ENCODE measurements at places on chromosomes 5 and 9.

- DNase-seq, result no peak
Measured at GRCh38 chr5:66993448-66993847, 203.2 kb downstream of the CD180 start.

DNA sequence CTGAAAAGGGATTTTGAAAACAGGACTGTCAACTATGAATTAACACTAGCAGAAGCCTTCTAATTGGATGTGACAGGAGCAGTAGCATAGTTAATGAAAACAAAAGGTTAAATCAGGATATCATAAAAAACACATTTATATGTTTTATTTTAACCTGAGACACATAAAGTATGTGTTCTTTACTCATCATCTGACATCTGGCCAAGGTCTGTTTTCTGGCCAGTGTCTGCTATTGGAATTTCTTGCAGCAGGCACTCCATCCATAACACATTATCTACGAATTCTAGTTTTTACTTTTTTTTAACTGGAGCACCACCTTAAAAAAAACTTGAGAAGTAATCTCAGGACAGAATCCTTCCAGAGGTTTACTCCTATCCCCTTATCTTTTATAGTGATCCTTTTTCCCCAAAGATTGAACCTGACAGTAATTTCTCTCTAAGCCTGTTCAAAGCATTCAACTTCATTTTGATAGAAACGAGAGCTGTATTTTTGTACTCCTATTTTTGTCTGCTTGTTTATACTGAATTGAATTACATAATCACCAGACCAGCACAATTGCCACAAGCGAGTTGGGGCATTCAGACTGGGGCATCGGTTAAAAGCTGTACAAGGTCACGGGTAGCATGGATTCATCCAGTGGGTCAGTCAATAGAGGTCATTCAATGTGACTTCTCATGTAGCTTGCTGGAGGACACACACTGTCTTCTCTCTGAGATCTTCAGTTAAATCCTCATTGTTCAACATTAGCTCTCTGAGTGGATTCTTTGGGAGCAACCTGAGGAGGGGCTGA lies 205.6 kb upstream of the CLINT1 start:
- DNase-seq, result no peak

DNA sequence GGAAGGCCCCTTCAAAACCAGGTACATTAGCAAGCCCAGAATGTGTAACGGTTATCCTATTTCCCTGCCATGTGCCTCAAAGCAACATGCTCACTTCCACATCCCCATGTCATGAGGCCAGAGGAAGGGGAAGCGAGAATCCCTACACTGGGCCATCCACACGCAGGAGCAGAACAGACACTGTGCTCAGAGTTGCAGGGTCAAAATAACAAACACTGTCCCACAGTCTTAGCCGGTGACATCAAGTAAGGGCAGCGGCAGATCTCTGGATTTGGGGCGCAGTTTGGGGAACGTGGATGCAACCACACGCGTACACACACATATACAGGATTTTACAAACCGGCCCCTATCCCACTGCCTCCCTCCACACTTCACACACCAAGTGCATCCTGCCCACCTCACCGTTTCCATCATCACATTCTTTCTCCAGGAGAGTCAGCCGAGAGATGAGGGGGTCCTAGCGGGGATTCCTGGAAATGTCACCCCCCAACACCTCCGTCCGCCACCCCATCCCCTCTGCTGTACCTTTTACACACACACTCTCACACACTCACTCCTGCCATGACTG lies 776 bp downstream of the APBA1 start:
- no peak for DNase-seq

DNA sequence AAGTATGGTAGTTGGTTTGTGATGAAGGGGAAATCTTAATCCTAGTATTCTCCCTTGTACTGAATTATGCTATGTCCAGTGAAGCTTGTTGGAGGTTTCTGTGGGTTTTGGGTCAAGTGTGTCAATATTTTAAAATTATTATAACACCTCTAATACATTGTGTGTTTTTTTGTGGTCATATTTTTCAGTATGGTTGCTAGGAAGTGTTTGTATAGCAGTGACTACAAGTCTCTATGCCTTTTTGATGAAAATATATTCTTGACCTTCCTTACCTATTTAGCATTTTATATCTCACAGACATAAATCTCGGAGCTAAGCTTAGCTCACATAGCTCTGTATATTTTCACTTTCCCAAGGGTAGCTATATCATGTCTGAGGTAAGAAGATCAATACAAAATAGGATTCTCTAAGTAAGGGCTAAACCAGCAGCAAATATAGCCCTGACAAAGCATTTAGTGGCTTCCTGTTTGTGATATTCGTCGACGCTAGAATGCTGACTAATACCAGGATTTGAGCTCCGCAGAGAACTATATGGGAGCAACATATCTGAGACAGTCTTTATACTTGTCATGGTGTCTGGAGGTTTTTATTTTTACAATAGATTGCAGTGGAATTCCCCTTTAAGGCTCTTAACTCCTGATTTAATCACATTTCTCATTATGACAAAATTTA lies 82.3 kb downstream of the MACIR start:
- no peak for DNase-seq

DNA sequence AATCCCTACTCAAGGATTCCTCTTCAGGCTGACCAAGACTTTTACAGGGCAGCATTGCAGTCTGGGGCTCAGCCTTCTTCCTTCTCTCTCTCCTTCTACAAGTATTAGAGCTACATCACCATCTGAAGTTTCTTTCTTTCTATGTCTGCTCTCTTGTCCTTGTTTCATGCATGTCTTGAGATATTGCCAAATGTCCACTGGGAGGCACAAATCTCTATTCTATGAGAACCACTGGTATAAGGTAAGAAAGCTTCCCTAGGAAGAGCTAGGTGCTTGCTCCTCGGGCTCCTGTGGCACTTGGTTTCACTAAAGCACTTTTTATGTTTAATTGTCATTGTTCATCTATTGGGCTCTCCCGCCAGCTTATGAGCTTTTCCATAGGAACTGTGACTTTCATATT lies 289.2 kb upstream of the PCSK5 start:
- DNase-seq, result no peak

DNA sequence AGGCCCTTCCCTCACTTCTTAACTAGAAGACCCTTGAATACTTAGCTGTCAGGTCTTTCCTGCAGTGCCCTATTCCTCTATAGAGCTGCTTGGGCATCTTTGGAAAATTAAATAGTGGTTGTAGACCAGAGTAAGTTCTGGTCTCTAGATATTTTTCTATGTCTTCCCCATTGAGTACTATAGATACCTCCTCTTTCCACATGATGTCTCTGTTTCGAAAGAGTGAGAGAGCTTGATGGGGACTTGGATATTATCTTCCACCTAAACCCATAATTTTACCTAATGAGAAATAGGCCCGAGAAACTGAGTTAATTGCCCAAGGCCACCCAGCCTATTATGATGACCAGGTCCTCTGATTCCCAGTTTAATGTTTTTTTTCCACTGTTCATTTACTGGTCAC lies 40.2 kb downstream of the SPEF2 start:
- no peak for DNase-seq

DNA sequence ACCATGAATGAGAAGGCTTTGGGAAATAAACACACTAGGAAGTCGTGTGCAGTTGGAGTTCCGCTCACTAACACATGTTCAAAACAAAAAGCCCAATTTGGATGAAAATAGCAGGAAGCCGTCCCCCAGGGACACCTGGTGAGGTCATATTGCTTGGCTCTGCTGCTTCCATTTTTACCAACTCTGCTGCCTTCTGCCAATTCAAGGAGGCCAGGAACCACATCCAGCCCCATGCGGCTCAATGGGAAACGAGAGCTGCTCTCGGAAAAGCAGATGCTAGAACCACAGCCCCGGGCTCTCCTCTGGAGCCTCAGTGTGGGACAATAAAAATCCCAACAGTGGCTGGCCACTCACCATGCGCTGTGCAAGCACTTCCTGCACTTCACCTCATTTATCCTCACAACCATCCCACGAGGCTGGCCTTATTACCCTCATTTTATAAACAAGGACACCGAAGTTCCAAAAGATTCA lies 13.4 kb downstream of the ADAM19 start:
- no peak for DNase-seq

GRCh38 chr5:17482790-17483189 lies 15.2 kb upstream of the TAF11L2 start:
- DNase-seq, result no peak

- DNase-seq, result no peak
Measured at GRCh38 chr9:123175854-123176629, 92.3 kb downstream of the STRBP start.

DNA sequence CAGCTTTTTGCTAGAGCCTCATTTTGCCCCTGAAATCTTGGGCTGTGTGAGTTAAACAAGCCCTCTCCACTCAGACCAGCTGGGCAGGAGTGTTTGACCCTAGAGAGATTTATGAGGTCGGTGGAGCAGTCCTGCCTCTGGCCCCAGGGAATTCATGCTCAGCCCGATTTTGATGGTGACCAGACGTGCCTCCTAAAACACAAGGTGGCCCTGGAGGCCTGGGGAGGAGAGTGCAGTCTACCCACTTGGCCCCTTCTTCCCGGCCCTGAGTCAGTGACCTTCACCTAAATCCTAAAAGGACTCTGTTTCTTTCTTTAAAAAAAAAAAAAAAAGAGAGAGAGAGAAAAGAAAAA lies 86.6 kb upstream of the SAP30L start:
- DNase-seq, result no peak

- no peak for DNase-seq
Measured at GRCh38 chr5:109399092-109399759, 10.5 kb downstream of the PJA2 start.

GRCh38 chr5:179609834-179610108 lies 13.7 kb downstream of the HNRNPH1 start:
- no peak for DNase-seq

DNA sequence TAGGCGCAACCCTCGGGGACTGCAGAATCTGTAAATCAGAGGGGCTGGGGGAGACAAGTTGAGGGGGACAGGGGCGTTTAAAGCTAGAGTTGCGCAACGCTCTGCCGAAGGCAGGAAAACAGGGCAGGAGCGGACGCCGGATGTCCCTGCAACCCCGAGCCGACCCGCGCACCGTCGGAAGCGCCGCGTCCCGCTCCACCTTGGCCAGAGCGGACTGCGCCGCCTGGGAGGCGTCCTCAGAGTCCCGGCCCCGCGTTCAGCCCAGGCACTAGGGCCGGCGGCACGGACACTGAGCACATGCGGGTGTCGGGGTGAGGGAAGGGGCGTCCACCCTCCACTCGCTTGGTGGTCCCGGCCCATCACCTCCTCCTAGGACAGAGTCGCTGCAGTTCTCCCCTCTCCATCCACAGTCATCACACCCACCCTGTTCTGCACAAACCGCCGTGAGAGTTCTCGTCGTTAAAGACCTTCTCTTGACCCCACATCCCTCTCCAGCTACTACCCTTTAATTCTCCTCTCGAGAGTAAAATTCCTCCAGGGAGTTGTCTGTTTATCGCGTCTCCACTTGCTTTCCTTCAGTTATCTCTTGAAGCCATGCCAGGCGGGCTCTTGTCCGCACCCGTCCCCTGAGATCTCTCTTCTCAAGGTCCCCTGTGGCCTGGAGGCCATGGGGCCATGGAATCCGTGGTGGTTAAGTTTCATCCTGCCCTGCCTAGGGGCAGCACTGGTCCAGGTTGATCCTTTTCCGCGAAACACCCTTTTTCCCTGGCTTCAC lies 796 bp upstream of the PDLIM7 start:
- no peak for DNase-seq

- DNase-seq, result no peak
Measured at GRCh38 chr9:83936523-83936922, 15.3 kb upstream of the KIF27 start.

GRCh38 chr5:54278036-54278830 lies 32.1 kb downstream of the ARL15 start:
- no peak for DNase-seq
